Motor neuron (in vitro differentiated cells): ENCODE measurements at places on chromosomes 12 and 14.
A peak's percentile ranks its signal among the peaks of the same experiment; 100 is the strongest.

DNA sequence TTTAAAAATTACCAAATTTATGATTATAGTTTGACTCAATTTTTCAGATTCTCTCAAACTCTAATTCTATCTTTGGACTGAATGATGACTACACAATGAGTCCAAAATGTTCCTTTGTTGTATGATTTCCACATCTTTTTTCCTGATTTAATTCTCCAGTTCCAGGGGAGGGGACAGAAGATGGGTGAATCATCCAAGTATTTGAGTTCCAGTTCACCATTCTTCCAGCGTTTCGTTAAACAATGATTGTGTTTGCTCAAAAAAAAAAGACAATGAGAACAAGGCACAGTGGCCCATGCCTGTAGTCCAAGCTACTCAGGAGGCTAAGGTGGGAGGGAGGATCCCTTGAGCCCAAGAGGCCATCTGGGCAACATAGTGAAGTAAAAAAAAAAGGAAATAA lies 23.8 kb downstream of the BAZ1A start:
- no peak for ATAC-seq

DNA sequence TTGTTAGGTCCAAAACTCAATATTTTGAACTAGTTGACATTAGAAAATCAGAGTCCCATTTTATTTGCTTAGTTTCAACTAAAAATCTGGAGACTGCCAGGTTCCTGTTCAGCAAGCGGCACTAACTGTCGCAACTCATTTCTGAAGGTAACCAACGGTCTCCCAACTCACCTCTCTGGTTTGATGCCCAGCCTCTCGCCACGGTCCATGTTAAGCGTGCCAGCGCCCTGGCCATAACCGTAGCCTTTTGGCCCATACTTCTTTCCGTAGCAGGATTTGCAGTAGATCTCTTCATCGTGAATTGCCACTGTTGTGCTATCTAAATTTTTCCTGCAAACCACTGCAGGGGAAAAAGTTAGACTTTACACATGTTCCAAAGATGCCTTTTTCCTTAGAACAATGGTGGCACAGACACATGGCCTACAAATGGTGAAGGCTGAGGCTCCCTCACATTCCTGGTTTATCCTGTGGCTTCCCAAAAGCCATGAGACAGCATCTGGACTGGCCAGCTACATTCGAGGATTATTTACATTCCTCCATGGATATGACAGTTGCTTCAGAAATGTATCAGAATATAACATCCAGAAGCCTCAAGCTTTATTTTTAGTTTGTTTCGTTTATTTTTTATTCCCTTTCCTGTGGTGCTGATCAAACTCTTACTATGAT lies 15.7 kb downstream of the CSRP2 start:
- peak; percentile 70 for ATAC-seq

DNA sequence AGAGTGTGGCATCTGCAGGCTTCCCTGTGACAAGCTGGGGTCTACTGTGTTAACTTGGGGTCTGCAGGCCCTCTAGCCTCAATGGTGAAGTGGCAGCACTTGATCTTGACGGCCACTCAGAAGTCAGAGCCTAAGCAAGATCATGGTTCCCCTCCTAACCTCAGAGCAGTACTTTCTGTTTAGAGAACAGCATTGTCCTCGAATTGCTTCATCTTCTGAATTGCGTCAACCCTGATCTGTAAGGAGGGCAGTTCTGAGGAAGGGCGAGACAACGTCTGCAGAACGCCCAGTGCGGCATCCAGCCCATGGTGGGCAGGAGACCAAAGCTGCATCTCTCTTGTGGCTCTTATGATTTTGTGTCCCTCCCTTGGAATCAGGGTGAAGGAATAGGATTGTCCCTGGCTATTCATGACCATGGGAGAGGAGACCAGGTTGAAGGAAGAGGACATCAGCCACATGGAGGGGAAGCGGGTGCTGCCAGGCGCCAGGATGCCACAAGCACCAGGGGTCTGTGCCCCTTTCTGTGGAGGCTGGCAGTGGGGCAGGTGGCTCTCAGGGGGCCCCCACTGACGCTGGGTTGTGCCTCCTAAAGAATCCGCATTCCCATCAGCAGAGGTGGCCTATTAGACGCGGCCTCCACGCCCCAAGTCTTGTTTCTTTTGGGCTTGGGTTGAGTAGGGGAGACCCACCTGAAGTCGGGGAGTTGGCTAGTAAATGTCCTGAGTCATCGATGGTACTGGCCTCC lies 2.2 kb downstream of the SERPINA9 start:
- no peak for ATAC-seq

DNA sequence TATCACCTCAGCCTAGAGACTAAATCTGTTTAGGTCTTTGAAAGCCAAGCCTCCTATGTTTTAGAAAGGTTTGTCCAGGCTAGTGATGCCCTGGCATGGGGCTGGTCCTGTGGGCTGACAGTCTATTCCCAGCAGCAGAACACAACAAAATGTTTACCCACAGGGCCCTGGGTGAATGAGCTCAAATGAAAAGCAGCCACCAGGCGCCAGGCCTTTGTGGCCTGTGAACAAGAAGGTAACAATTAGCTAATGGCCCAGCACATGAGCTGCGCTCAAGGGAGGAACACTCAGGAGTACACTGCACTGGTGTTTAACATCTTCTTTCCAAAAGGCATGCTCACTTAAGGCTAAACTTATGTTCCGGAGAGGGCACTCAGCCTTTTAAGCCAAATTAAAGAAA lies 202.2 kb downstream of the MON2 start:
- ATAC-seq: no peak

DNA sequence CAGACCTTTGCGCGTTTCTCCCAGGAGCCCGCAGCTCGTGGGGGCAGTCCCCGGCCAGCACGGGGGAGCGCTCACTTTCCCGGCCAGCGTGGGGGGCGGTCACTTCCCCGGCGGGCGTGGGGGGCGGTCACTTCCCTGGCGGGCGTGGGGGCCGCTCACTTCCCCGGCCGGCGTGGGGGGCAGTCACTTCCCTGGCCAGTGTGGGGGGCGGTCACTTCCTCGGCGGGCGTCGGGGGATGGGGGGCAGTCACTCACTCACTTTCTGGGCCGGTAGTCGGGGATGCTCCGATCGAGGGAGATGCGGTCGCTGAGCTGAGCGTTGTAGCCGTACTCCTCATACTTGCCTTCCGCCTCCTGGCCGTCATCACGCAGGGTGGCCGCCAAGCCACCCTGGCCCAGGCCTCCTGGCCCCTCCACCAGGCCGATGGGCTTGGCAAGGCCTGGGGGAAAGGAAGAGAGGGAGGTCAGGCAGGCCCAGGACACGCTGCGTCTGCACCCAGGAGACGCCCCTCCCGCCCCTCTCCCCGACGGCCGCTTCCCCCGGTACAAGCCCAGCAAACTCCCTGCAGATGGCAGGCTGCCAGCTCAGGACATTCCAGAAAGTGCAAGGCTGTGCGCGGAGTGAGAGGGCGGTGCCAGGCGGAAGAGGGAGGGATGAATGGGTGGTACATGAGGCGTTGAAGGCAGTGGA lies 43.3 kb downstream of the GALNT9 start:
- peak; percentile 80 for ATAC-seq

DNA sequence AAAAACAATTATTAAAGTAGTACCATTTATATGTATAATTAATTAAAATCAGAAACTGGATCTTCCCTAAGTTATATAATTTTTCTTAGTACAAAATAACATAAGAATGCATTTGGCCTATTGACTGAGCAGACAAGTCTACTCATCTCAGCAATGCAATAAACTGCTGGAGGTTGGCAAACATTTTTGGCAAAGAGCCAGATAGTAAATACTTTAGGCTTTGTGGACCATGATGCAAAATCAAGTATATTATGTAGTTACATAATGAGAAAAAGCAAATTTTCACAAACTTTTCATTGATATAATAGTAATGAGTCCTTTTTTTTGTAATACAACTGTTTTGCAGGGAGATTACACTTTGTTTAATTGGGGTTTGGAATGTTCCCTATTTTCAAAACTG lies 30.9 kb downstream of the ERGIC2 start:
- no peak for ATAC-seq

DNA sequence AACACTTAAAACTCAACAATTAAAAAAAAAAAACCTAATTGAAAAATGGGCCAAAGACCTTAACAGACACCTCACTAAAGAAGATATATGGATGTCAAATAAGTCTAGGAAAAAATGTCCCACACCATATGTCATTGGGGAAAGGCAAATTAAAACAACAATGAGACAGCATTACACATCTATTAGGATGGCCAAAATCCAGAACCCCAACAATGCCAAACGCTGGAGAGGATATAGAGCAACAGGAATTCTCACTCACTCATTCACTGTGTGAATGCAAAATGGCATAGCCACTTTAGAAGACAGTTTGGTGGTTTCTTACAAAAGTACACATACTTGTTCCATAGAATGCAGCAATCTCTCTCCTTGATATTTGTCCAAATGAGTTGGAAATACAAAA lies 173.7 kb downstream of the SLC25A21 start:
- no peak for ATAC-seq

GRCh38 chr12:116297224-116297834 lies 19.8 kb upstream of the MED13L start:
- no peak for ATAC-seq

DNA sequence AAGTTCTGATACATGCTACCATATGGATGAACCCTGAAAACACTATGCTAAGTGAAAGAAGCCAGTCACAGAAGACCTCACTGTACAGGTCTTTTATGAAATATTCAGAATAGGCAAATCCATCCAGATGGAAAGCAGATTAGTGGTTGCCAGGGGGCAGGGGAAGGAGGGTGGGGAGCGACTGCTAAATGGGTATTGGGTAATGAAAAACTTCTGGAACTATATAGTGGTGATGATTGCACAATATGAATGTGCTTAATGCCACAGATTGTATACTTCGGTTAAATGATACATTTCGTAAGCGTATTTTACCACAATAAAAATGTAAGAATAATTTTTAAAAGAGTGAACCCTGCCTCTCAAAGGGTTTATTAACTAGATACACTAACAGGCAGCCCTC lies 11.8 kb upstream of the KSR2 start:
- peak; percentile 95 for ATAC-seq

GRCh38 chr14:56176530-56176929 lies 58.3 kb downstream of the PELI2 start:
- no peak for ATAC-seq

DNA sequence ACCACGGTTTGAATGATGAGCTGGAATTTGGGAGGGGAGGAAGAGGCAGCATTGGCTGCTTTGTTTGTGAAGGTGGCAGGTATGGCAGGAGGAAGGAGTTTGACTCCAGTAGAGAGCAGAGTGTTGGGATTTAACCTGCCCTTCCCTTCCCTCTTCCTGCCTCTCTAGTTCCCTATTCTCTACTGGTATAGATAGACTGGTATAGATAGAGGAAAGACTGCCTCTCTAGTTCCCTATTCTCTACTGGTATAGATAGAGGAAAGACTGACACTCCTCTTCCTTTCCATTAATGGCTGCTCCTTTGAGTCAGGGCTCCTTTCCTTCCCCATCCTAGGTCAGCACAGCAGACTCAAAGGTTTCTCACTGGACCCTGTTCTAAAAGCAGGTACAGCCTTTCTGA lies 8.4 kb upstream of the SYCP3 start:
- no peak for ATAC-seq

- no peak for ATAC-seq
Observed at GRCh38 chr14:66104486-66104885, 381.7 kb upstream of the CCDC196 start.

GRCh38 chr14:65010211-65010931 lies 23.7 kb downstream of the FNTB start:
- ATAC-seq: no peak

- ATAC-seq: peak; percentile 7
Observed at GRCh38 chr14:77302926-77303325, 17.8 kb downstream of the POMT2 start.

DNA sequence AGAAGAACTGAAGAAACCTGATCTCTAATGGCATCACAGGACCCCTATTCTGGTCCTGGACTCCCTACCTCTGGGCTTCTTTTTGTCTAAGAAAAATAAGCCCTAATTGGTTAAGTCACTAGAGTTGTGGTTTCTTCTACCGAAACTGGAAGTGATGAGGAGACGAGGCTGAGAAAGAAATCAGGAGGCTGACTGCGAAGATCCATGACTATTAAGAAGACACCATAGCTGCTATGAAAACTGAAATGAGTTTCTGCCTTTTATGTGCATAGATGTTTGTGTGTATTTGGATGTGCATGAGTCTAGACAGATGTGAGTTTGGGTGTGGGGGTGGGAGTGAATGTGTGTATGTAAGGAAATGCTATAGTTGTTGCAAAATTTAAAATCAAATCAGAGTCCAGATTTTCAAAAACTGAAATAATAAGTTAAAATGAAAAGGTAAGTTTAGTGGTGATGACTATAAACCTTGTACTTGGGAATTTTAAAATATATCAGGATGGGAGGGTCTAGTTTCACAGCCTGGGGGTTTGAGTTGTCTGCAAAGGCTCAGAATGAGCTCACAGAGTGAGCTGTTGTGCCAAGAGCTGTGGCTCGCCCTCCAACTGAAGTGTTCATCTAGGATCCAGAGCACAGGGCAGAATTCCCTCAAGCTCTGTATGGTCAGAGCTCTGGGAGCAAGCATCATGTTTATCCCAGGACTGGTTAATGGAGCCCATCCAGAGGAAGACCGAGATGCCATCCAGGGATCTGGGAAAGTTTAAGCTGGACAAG lies 94.9 kb downstream of the VCPKMT start:
- peak; percentile 54 for ATAC-seq

DNA sequence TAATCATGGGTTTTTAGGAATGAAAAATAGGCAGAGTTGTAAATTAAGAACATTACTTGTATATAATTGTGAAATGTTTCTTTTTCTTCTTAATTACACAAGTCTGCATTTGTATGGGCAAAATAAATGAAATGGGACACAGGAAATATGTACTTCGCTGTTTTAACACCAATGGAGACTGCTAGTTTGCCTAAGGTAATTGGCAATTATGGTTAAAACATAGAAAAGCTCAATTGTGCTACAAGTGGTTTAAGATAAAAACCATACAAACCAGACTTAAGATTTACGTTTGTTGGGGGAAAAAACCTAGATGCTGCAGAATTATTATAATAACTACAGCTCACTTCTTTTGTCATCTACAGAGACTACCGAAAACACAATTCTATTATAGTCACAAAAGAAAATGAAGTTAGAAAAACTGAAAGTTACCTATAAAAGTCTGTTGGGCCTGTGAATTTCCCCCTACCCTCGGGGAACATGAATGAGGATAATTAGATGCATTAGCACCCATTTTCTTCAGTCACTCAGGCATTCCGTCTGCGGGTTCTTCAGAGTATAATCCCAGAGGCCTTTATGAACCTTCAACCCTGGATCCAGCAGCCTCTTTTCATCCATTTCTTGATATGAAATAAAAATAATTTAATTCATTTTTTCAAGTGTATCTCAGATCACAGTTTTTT lies 37.2 kb downstream of the BTBD7 start:
- no peak for ATAC-seq

DNA sequence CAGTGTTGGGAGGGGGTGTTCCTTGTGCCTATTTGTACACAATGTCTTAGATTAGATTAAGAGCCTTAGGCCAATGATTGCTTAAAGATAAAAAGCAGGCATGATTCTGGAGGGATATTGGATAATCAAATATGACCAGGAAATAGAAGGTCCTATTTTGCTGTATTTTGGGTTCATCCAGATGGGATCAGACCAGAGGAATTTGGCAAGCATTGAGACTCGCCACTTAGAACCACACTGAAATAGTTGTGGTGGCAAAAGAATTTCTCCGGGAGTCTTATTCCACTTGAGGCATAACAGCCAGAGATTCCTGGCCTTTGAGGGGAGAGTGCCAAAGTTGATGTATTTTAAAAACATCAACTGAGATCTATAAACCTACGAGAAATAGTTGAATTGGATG lies 327.2 kb downstream of the RAD51B start:
- peak; percentile 48 for ATAC-seq
